ENCODE measurements at places on chromosomes 5 and 9. TPM values are rescaled to one million over a fixed set of nuclear protein-coding genes. Genes with fewer than 3 reads are reported as not detected.

The ARHGEF39 gene
- 3.9 TPM for total RNA-seq

The PRRC1 gene
- total RNA-seq = 49.2 TPM

The FBN2 gene
- 45.1 TPM for total RNA-seq

The IFNB1 gene
- not detected for total RNA-seq

The QRFP gene
- total RNA-seq = not detected

The CCDC152 gene
- total RNA-seq = 3.4 TPM

The CD274 gene
- 0.33 TPM for total RNA-seq

Data from fibroblast of the aortic adventitia (primary cell).